ENCODE measurements at places on chromosomes 2 and 18.
A peak's percentile ranks its signal among the peaks of the same experiment; 100 is the strongest.

GRCh38 chr2:67389286-67389685, 7.8 kb upstream of the ETAA1 start:
- no peak for DNase-seq

GRCh38 chr2:12728221-12728777, 11.6 kb downstream of the TRIB2 start:
- no peak for DNase-seq

- DNase-seq, result no peak
These were observed 88.7 kb upstream of the CXCR4 start for GRCh38 chr2:136206613-136207012.

- DNase-seq, result peak; percentile 33
These were observed 484.8 kb upstream of the ID2 start for GRCh38 chr2:8197101-8197500.

GRCh38 chr2:128667391-128667790, 348.7 kb upstream of the HS6ST1 start:
- no peak for DNase-seq

GRCh38 chr2:101748000-101748399, 50.5 kb downstream of the MAP4K4 start:
- DNase-seq, result no peak

GRCh38 chr18:24809173-24809950, 348.9 kb downstream of the HRH4 start:
- DNase-seq, result no peak

- DNase-seq, result no peak
These were observed 2186.8 kb upstream of the CELF4 start for GRCh38 chr18:39752351-39752750.

DNA sequence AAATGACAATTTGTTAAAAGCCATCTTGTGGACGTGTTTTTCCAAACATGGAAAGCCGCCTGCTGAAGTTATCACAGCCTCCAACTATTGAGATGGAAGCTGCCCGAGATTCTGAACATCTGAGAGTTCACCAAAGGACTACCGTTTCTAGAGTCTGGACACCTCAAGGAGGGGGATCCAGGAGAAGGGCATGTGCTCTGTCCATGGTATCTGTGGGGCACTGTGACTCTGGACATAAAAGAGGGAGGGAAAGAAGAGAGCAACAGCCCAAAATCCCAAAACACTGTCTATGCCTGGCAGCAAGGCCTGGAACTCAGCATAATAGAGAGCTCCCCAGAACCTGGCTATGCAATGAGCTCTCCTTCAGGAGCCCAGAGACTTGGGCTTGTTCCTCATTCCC, 319.9 kb downstream of the EN1 start:
- no peak for DNase-seq

GRCh38 chr2:120224735-120225548, 1.7 kb upstream of the TMEM185B start:
- DNase-seq, result no peak

DNA sequence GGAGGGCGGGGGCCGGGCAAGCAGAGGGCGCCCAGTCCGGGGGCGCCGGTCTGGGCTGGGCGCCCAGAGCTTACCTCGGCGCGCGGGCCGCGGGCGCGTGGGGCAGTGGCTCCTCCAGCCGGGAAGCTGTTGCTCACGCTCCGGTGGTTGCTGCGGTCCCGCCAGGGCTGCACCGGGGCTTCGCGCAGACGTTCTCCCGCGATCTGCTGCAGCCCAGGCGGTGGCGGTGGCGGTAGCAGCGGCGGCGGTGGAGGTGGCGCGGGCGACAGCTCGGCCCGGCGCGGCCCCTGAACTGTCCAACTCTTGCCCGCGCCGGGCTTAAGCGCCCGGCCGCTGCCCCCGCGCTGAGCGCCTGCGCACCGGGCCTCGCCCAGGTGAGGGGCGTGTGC, 391 bp downstream of the ZNF385B start:
- DNase-seq, result no peak

- no peak for DNase-seq
These were observed 80.4 kb downstream of the CHST9 start for GRCh38 chr18:27104743-27105142.

DNA sequence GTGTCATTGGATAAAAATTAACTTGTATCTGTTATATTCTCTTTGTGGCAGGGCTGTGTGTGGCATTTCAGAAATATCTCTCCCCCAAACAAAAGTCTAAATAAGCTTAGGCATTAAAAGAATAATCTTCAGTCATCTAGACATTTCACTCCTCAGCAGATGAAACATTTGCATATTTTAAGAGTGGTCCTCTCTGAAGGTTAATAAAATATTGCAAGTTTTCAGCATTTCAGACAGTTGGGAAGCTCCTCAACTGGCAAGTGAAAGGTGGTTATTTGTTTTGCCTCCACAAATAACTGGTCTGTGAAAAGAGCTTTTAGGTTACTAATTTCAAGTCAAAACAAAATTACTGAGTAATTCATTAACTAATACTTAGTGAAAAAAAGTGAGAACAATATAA, 462.6 kb downstream of the EPHA4 start:
- no peak for DNase-seq

GRCh38 chr2:241063093-241063551, 39.0 kb downstream of the MTERF4 start:
- DNase-seq, result no peak

GRCh38 chr2:112152476-112153178, 14.4 kb downstream of the FBLN7 start:
- DNase-seq, result no peak

DNA sequence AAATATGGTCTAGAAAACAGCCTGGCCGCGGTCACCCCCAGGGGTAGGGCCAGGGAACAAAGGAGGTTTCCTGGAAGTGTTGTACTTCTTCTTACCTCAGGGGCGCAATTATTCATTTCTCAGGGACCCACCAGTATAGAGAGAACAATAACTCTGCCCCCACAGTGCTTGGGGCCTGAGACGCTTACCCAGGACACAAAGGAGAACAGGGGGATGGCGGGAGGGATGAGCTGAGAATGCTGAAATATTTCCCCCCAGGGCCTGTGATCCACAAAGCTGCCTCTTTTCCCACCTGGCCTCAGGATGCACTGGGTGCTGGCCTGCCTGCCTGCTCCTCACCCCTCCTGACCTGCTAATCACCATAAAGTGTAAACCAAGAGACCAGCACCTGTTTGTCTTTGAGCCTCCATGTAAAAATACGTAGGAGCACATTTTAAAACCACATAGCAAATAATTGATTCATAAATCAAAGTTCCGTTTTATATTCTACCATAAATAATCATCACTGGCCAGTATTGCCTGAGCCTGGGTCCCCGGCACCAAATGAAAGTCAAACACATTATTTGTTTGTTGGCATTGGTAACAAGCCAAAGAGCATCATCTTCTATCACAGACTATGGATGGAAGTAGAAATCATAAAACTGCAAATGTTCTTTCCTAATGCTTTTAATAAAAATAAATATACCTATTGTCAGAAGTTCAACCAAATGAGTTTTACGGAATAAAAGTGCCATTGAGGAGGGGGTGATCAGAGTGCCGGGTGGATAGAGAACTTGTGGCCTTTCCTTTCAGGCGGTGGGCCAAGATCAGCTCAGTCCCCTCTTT, 67.3 kb upstream of the RMDN2 start:
- DNase-seq, result no peak

DNA sequence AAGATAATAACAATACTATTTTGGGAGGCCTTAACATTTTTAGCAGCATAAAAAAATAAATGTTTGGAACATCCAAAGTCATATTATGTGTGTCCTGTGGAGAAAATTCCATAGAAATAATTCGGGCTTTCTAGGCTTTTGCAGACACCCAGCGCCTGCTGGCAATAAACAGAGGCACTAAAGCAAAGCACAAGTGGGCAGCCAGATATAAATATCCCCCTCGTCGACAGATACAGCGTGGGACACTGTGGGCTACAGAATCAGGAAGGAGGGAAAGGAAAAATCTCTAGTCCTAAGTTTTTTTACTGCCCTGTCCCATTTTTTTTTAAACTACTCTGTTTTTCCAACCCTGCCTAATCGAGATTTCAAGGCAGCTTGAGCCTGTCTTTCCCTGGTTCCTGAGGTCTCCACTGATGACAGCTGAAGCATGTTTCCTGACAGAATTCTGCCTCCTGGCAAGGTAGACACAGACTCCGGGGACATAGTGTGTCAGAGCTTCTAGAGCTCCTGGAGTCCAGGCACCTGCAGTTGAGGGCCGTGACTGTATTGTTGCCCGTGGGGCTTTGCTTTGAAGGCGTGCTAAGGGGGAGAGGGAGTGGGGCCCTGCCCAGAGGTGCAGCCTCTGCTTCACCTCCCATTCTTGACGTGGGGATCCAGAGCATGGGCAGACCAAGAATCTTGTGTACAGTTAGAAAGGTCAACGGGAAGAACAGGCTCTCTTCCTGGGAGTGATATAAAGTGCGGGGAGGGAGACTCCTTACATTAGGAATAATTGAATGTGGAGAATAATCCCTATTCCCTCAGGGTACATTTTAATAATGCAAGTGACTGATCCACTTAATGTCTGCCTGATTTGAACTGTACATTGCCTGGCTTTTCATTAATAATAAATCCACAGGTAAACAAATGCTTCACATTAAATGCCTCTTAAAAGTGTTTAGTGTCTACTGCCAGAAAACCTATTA, 232.3 kb downstream of the DCC start:
- no peak for DNase-seq

GRCh38 chr2:213500881-213501280, 216.6 kb downstream of the SPAG16 start:
- no peak for DNase-seq

GRCh38 chr2:47521666-47522285, 118.8 kb downstream of the MSH2 start:
- no peak for DNase-seq

DNA sequence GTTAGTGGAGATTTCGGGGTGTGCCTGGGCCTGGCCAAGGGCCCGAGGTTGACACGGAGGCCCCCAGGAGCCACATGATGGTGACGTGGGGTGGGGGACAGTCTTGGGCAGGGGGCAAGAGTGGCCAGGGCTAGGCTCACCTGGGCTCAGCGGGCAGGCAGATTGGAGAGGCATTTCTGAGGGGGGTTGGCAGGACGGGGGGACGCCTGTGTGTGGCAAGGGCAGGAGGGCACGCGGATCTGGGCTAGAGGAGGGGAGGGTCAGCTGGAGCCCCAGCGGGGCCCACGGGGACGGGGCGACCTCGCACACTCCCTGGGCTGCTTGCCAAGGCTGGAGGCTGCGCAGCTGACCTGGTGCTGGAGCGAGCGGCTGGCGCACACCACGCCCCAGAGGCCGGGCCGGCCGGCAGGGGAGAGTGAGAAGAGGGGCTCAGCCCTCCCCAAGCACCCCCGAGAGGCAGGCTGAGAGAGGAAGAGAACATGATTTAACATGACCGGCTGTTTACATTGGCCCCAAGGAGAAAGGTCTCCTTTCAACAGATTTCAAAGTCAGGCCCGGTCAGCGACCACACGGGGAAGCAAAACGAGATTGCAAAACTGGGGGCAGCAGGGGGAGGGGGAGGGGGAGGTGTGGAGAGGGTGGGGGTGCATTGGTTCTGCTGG, 38.0 kb upstream of the SNED1 start:
- peak; percentile 43 for DNase-seq

DNA sequence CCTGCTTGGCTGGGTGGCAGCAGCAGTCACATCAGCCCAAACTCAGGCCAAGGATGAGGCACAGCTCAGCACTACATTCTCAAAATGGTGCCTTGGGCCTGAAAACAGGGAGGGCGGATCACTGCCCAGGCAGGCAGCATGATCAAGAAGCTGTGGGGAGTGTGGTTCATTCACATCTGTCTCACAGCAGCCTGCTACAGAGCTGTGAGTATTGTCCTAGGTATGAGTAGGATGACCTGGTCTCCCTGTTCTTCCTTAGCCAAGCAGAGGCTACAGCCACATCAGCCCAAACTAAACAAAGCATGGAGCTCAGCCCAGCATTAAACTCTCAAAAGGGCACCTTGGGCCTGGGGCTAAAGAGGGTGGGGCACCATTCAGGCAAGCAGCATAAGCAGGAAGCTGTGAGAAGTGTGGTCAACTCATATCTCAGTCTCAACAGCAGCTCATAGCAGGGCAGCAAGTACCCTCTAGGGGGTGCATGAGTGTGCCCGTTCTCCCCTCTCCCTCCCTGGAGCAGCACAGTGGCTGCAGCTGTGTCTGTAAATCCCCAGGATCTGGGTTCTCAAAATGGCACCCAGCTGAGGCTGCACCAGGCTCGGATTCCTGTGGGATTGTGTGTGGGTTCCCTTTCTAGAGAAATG, 139.6 kb downstream of the TRABD2A start:
- DNase-seq, result no peak

DNA sequence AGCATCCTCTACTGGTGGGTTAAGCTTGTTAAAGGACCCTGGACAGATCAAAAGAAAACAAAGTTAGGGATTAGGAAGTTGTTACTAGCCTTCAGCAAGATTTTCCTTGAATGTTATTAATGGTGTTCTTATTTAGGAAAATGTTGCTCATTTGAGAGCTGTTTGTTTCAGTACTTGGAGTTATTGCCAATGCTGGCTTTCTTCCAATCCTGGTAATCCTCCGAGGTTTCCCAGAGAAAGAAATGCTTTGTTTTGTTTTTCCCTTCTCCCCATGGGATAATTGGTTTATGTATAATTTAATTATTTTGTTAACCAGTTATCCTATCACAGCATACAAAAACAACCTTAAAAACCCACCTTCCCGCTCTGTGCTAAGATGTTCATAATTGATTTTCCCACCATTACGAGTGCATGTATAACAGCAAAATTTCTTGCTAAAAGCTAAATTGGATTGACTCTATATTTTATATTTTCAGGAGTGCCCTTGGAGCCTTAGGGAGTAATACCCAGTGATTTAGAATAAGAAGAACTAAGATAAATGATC, 79.8 kb downstream of the MGAT5 start:
- no peak for DNase-seq

DNA sequence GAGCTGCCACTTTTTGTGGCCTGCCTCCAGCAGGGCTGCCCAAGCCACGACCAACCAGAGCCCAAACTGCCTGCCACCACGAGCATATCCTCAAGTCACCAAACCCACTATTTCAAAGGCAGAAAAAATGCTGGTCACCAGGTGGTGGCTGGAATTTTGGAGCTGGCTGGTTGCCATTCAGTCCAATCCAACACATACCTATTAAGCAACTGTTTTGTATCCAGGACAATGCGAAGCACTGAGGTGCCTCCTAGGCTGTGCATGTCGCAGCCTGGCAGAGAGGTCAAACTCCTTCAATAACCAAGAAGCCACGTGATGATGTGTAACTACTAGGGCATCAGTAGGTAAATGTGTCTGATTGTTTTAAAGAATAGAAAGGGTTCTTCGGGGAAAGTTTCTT, 108.3 kb upstream of the PPP1CB start:
- DNase-seq, result no peak

All from skeletal muscle cell (primary cell).